ENCODE measurements at places on chromosomes 12 and 14. TPM values are rescaled to one million over a fixed set of nuclear protein-coding genes. Genes with fewer than 3 reads are reported as not detected.

DNA sequence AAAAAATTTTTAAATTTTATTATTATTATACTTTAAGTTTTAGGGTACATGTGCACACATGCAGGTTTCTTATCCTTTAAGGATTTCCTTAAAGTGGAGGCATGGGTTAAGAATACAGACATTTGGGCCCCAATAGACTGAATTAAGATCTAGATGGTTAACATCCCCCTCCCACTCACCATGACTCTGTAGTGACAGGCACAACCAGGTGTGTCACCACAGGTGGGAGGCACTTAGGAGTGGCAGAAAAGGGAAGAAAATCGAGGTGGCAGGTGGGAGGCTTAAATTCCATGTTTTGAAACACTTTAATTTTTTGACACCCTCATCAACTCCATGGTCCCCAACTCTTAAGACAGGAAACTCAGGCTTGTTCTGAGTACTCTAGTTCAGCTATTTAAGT is 37.6 kb upstream of the GRIP1 start:
- no peak for ATAC-seq

GRCh38 chr12:120481022-120481767 is 11.6 kb upstream of the SRSF9 start:
- ATAC-seq: no peak

DNA sequence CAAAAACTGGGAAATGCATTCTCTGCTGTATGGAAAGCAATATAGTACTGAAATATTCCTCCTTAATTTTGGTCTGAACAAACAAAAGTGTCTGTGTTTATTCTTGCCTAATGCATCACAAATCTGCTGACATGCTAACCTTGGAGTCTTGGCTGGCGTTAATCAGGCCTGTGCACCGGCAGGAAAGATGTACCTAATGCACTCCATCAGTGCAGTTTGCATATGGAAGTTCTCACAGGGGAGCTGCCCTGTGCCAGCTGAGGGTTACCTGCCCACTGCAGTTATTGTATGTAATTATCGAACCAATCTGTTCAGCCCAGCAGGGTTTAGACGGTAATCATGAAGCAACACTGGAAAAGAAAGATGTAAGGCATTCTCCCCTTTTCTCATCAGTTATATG is 76.9 kb downstream of the VRK1 start:
- no peak for ATAC-seq

GRCh38 chr12:56818629-56819028 is 55.5 kb downstream of the HSD17B6 start:
- no peak for ATAC-seq

DNA sequence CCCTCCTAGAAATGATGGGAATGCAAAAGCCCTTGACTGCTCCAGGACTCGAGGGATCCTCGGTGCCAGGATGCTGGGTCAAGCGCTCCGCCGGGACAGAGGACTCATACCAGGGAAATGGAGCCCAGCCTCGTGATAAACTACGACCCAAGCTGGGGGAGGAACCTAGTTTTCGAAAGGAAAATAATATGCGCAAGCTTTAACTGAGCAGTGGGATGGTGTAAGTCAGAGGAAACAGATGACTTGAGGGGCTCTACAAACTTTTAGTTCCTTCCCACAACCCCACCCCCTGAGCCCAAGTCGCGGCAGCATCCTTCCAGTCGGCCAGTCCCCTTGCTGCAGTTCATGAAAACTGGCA is 654 bp upstream of the SUPT16H start:
- no peak for ATAC-seq

DNA sequence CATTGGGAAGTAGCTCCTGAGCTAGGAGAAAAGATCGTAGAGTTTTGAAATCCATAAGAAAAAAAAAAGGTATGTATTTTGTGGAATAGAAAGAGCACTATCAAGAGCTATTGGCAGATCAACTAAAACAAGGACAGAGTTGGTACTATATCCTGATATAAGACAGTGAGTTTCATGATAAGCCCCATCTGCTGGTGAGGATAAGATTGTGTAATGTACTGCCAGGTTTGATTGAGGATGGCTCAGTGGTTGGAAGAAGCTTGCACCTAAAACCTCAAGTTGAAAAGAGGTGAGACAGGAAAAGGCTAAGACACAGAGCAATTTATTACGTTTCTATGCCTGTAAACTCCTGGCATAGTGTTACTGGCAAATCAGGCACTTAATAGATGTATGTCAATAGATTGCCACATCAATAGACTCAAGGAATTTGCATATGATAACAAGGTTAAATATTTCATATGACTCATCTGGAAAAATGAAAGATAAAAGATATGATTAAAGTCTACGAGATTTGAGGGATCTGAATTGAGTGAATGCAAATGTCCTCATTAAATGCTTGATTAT is 525.6 kb downstream of the FLRT2 start:
- ATAC-seq: peak; percentile 59

DNA sequence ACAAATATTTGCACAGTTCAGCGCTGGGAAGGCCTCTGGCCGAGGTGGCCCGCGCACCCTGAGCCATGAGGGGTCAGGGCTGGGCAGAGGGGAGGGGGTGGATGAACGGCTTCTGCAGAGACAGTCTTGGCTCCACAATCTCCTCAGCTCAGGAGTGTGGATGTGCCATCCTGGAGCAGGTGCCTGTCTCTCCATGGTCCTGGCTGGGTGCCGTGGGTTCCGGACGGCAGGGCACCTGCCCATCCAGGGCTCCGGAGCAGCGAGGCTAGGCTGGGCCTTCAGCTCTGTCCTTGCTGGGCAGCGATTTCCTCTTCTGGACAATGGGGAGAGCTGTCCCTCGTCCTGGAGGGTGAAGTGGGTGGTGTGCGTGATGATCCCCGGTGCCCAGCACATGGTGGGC is 55.6 kb downstream of the KIF26A start:
- no peak for ATAC-seq

DNA sequence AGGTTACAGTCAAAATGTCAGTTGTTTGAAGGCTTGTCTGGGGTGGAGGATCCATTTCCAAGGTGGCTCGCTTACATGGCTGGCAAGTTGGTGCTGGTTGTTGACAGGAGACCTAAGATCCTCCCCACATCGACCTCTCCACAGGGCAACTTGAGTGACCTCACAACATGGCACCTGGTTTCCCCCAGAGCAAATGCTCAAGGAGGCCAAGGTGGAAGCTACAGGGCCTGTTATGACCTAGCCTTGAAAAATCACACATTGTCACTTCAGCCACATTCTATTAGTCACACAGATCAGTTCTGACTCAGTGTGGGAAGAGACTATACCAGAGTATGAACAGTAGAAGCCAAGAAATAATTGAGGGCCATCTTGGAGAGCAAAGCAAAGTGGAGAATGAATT is 11.3 kb upstream of the GNG2 start:
- no peak for ATAC-seq

- no peak for ATAC-seq
These were observed 46.2 kb downstream of the KDM2B start for GRCh38 chr12:121534495-121535148.

- no peak for ATAC-seq
These were observed 924 bp upstream of the MANSC1 start for GRCh38 chr12:12350868-12351463.

DNA sequence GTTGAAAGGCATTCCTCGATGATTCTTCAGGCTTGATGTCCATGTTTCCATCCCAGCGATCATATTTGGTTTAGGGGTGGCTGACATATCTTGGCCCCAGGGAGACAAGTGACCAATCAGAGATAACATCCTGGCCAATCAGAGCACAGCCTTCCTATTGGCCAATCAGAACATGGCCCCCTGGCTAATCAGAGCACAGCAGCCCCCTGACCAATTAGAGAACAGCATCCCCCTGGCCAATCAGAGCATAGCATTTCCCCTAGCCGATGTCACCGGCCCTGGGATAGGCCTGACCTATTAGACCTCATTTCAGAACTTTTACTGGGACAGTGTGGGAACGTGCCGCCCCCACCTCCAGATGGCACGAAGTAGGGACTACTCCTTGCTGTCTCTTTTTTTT is 182.2 kb downstream of the AACS start:
- ATAC-seq: peak; percentile 10

DNA sequence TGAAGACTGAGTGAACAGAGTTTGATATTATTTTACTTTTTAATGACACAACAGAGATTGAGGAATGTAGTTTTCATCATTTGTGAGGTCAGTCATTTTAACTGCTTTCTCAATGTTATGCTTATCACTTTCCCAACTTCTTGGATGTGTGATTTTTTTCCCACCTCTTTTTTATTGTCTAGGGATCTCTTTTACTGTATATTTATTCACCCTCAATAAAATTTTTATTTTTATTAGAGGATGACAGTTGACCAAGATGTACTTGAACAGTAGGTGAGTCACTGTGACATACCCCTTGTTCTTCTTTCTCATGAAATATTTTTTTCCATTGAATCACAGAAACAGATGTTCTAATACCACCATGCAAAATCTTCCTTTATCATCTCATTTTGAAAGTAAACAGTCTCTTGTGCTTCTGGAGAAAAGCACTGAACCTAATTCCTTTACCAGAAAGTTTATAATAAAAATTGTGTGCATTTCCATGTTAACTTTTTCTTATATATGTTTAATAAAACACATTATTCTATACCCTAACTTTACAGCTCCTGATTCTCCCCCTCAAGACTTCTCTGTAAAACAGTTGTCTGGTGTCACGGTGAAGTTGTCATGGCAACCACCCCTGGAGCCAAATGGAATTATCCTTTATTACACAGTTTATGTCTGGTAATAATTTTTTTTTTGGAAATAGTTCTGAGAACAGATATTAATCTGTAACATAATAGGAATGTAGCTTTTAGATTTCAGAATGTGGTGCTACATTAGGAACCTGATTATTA is 65.9 kb downstream of the PTPRQ start:
- no peak for ATAC-seq

DNA sequence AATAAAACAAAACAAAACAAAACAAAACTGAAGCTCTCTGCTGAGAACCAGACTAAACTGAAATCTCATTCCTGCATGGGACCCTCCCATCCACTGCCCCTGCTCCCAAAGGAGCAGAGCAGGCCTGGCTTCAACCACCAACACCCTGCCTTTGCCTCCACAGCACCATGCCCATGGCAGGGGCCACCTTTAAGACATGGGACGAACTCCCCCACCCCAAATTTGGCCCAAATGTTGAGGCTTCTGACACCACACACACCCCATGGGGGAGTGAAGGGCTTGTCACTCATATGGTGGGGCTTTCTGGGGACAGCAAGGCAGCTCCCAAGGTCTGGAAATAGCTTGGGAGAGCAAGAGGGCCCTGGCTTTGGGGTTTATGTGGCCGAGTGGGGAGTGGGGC is 177.2 kb downstream of the KIF26A start:
- ATAC-seq: no peak

DNA sequence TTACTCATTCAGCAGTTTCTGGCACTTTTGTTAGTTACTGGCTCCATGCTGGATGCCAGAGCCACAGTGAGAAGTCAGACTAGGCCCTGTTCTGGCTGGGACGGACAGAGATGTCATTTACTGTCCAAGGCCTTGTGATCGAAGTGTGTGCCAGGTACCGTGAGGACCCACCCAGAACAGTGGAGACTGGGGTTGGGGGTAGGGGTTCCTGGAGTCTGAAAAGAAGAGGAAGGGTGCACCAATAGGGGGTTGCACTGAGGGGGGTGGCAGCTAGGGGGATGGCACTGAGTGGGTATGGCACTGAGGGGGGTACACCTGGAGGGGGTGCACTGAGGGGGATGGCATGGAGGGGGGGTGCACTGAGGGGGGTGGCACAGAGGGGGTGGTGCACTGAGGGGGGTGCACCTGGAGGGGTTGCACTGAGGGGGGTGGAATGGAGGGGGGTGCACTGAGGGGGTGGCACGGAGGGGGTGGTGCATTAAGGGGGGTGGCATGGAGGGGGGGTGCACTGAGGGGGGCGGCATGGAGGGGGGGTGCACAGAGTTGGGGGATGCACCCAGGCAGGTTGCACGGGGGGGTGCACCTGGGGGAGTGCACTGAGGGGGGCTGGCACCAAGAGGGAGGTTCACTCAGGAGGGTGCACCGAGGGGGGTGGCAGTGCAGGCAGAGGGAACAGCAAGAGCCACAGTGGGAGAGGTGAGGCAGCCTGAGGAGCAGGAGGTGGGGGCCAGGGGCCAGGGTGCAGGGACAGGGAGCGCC is 10.6 kb upstream of the CYP46A1 start:
- no peak for ATAC-seq

GRCh38 chr12:61301817-61302216 is 958.4 kb upstream of the USP15 start:
- no peak for ATAC-seq

DNA sequence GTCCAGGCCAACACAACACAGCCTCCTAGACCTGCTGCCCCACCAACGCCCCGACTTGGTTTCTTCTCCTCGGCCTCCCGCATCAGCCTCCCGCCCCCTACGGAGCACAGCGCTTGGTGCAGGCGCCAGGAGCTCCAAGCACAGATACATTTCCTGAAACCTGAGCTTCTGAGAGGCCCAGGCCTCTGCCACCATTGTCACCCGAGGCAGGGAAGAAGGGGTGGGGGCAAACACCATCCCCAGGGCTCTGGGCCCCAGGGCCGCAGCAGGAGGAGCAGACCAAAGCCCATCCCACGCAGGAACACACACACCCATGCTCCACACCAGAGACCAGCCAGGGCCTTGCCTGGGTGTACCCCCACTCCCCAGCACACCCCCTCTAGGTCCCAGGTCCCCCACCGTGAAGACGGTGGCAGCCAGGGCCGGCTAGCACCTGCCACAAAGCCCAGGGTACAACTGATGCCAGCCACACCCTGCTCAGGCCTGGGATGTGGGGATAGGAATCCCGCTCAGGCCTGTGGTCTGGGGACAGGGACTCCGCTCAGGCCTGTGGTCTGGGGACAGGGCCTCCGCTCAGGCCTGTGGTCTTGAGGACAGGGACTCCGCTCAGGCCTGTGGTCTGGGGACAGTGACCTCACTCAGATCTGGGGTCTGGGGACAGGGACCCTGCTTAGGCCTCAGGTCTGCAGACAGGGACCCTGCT is 5.4 kb downstream of the JAG2 start:
- no peak for ATAC-seq

DNA sequence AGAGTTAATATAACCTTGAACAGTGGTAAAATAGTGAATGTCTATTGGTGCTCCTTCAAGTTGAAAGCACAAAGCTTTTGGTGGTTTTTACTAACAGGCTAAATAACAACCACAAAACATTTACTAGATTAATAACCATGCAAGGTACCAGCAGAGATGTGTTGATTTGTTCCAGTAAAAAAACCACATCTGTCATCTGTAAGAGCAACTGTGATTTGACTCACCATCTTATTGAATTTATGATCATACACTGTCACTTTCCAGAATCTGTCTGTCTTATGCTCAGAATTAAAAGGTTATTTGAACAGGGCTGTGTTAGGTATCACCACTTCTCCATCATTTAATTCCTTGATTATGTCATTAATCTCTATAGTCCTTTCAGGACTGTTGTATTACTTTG is 107.0 kb upstream of the PTHLH start:
- no peak for ATAC-seq

GRCh38 chr14:51546603-51547258 is 105.0 kb upstream of the FRMD6 start:
- no peak for ATAC-seq

GRCh38 chr12:80041692-80042091 is 57.6 kb upstream of the OTOGL start:
- ATAC-seq: no peak

The SVOP gene
- 15.5 TPM for total RNA-seq

The NUMB gene
- 13.4 TPM for total RNA-seq

The KRT77 gene
- not detected for total RNA-seq

The SPX gene
- total RNA-seq: 0.97 TPM

The OTOGL gene
- 0.90 TPM for total RNA-seq

The CCDC77 gene
- total RNA-seq: 10.5 TPM

The CEBPE gene
- total RNA-seq: 0.83 TPM

The OR6C2 gene
- not detected for total RNA-seq

The CAPZA3 gene
- not detected for total RNA-seq

The HCAR2 gene
- not detected for total RNA-seq

Data from motor neuron (in vitro differentiated cells).